ENCODE measurements at places on chromosomes 6 and 20. TPM values are rescaled to one million over a fixed set of nuclear protein-coding genes. Genes with fewer than 3 reads are reported as not detected.

- no peaks in the 10 kb centered on the region for H3K36me3 ChIP-seq
- H3K27me3 ChIP-seq: peaks cover 17% of the 10 kb centered on the region
- peaks cover 28% of the 10 kb centered on the region for H3K4me1 ChIP-seq
- peak within 1 kb of the TSS; percentile 51 for H3K4me3 ChIP-seq
Measured at GRCh38 chr20:64083804-64084684, at the start of gene LKAAEAR1. Gene LKAAEAR1 (minus strand): TSS chr20:64084398. CDS start chr20:64084219, 179 bp downstream.

DNA sequence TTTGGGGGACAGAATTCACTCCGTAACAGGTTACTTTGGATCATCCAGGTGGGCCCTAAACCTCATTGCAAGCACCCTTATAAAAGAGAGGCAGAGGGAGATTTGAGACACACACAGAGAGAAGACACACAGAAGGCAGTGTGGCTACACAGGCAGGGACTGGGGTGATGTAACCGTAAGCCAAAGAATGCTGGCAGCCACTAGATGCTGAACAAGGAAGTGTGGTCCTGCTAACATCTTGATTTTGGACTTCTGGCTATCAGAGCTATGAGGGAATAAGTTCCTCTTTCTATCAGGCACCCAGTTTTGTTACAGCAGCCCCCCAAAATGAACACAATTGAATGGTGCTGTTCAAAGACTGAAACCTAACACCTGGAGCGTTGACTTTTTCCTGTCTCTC, 191.3 kb upstream of the MYLIP start:
- no peak overlapping the region for H3K4me3 ChIP-seq
- H3K27ac ChIP-seq: no peak overlapping the region
- no peaks in the 10 kb centered on the region for H3K36me3 ChIP-seq
- H3K4me1 ChIP-seq: no peaks in the 10 kb centered on the region
- no peaks in the 10 kb centered on the region for H3K27me3 ChIP-seq

- H3K4me3 ChIP-seq: peak overlapping the region; percentile 75
- H3K36me3 ChIP-seq: no peaks in the 10 kb centered on the region
- H3K4me1 ChIP-seq: peaks cover 19% of the 10 kb centered on the region
- no peaks in the 10 kb centered on the region for H3K27me3 ChIP-seq
- DNase-seq: peak; percentile 58
Measured at GRCh38 chr6:26284537-26285142, 80.4 kb upstream of the BTN3A2 start.

DNA sequence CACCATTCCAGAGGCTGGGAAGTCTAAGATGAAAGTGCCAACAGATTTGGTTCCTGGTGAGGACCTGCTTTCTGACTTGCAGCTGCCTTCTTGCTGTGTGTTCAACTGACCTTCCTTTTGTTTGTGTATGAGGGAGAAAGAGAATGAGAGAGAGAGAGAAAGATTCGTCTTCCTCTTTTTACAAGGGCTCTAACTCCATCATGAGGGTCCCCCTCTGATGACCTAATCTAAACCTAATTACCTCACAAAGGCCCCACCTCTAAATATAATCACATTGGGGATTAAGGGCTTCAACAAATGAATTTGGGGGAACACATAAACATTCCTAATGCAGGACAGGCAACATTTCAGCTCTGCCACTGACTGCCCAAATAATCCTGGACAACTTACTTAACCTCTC, 130.7 kb downstream of the PLCB1 start:
- no peaks in the 10 kb centered on the region for H3K4me1 ChIP-seq
- no peak for DNase-seq
- H3K36me3 ChIP-seq: no peaks in the 10 kb centered on the region
- no peak overlapping the region for H3K4me3 ChIP-seq
- no peak overlapping the region for H3K27ac ChIP-seq

DNA sequence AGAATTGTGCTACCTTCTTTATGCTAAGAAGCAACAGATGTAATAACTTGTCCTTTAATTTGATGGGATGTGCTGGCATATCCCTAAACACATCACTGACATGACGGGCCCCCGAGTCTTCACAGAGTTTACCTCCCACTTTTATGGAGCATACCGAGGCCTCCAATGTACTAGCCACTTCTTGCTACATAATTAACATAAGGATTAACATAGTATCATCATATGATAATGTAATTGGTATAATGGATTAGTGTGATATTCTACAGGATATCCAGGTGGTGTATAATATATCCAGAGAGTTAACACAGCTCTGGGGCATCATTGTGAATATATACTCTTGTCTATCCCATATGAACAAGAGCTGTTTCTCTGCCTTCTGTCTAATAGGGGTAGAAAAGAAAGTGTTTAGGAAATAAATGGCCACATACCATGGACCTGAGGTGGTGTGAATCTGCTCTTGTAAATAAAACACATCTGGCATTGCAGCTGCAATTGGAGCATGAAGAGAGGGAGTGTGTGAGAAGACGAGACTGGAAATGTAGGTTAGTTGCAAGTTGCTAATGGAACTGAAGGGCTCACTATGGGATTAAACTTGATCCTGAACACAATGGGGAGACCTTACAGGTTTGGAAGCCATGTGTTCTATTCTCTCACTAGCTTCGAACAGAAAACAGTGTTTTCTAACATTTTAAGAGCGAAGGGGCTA, 102.3 kb downstream of the IYD start:
- no peak for DNase-seq
- no peaks in the 10 kb centered on the region for H3K36me3 ChIP-seq
- H3K4me3 ChIP-seq: no peak overlapping the region
- H3K27me3 ChIP-seq: no peaks in the 10 kb centered on the region

DNA sequence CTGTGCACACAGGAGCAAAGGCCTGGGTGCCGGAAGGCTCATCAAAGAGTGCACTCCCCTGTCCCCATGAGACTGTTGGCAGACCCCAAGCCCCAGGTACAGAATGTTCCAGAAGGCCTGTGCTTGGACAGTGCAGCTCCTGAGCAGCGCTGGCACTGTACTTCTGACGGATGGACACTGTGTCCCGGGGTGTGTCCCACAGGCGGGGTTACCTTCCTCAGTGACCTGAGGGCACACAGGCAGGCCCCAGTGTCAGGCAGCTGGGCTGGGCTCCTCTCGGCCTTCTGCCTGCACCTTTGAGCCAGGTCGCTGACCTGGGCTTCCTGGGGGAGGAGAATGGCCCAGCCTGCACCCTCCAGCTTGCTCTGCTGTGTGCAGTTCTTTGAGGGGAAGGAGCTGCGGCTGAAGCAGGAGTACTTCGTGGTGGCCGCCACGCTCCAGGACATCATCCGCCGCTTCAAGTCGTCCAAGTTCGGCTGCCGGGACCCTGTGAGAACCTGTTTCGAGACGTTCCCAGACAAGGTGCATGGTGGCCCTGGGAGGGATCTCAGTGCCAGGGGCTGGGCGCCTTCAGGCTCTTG, 30.1 kb downstream of the PYGB start:
- H3K4me3 ChIP-seq: no peak overlapping the region
- H3K27ac ChIP-seq: no peak overlapping the region
- peaks cover 51% of the 10 kb centered on the region for H3K4me1 ChIP-seq
- peaks cover 98% of the 10 kb centered on the region for H3K36me3 ChIP-seq

DNA sequence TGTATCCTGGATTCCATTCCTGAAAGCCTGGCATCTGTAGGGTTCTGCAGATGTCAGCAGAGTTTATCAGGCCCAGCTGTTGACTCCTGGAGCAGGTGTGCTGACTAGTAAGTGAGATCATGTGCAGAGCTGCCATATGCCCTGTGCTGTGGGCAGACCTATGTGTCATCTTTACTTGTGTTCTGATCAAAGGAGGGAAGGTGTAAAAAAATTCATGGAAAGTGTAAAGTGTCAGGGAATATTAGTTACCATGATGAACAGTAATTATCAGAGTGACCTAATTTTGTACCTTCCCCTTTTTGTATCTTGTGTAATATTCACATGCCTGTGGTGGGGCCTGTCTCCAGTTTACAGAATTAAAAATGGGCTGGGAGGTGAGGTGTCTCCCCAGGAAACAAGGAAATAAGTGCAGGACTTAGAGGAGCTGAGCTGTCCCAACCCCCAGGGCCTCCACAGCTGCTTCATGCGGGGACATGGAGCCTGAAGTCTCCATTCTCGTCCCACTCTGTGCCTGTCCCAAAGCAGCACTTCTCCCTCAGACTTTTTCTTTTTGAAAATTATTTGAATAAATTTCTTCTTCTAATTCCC, 148.2 kb upstream of the GGTLC1 start:
- H3K27ac ChIP-seq: no peak overlapping the region
- no peak overlapping the region for H3K4me3 ChIP-seq
- H3K4me1 ChIP-seq: no peaks in the 10 kb centered on the region
- no peak for DNase-seq

- no peak overlapping the region for H3K4me3 ChIP-seq
- no peaks in the 10 kb centered on the region for H3K27me3 ChIP-seq
- peak overlapping the region; percentile 62 for H3K27ac ChIP-seq
- peaks cover 8% of the 10 kb centered on the region for H3K36me3 ChIP-seq
Measured at GRCh38 chr6:43779852-43780236, 9.8 kb downstream of the VEGFA start.

DNA sequence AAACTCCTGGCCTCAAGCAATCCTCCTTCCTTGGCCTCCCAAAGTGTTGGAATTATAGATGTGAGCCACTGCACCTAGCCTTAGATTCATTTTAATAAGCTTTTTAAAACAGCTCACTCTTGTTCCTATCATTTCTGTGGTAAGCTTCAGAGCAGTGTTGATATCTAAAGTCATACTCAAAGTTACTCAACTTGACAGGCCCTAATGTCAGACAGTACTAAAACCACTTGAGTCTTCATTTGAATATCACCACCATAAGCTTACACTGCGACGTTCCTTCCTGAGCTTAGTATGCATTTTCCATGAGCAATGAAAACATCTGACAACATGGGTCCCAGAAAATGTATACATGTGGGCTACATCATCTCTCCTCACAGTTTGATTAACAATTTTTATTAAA, 6.0 kb downstream of the FUCA2 start:
- H3K36me3 ChIP-seq: peaks cover 70% of the 10 kb centered on the region
- H3K4me3 ChIP-seq: no peak overlapping the region
- DNase-seq: no peak
- peaks cover 17% of the 10 kb centered on the region for H3K4me1 ChIP-seq
- no peaks in the 10 kb centered on the region for H3K27me3 ChIP-seq
- no peak overlapping the region for H3K27ac ChIP-seq

GRCh38 chr6:52341561-52342260, 20.2 kb upstream of the PAQR8 start:
- H3K4me3 ChIP-seq: no peak overlapping the region
- no peak for DNase-seq
- H3K4me1 ChIP-seq: no peaks in the 10 kb centered on the region

DNA sequence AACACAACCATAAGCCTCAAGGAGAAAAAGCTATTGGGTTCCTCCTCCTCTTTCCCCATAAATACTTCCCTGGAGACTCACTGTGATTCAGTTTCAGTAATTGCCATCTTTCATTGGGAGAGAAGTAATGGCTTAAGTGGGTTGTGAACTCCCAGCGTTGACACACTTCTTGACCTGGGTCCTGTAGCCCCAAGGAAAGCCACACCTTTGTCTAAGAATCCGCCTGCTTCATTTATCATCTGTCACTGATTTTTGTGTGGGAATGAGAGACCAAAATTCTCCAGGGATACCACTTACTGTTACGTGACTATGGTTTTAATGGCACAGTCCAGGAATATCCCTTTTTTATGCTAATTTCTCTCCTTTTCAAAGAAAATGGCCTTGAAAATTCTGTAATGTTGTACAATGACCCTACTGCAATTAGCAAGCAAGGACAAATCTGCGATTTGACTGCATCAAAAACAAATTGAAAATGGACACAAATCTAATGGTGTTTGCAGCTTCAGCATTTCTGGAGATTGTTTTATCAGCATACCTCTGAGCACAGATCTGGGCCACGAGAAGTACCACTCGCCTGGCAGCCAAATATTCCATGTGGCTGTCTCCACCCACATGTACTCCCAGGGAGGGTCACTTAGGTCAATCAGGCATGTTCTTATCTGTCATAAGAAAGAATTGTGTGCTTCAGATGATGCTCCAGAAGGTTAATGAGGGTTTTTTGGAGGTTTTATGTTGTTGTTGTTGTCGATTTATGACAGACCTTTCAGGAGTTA, 29.8 kb downstream of the DCBLD1 start:
- H3K27ac ChIP-seq: no peak overlapping the region
- no peak for DNase-seq
- no peak overlapping the region for H3K4me3 ChIP-seq
- no peaks in the 10 kb centered on the region for H3K36me3 ChIP-seq
- H3K4me1 ChIP-seq: no peaks in the 10 kb centered on the region

- no peaks in the 10 kb centered on the region for H3K36me3 ChIP-seq
- no peak for DNase-seq
- no peaks in the 10 kb centered on the region for H3K4me1 ChIP-seq
- H3K27me3 ChIP-seq: no peaks in the 10 kb centered on the region
- no peak overlapping the region for H3K4me3 ChIP-seq
- H3K27ac ChIP-seq: no peak overlapping the region
Measured at GRCh38 chr6:51644426-51644825, 443.0 kb downstream of the PKHD1 start.

DNA sequence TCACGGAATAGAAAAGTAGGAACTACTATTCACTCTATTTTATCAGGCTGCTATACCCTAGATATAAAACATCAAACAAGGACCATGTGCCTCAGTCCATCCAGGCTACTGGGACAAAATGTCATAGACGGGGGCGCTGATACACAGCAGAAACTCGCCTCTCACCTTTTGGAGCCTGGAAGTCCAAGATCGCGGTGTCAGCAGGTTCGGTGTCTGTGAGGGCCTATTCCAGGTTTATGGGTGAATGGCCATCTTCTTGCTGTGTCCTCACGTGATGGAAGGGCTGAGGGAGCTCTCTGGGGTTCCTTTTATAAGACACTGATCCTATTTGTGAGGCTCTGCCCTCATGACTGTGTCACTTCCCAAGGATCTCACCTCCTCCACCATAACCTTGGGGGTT, 89.5 kb downstream of the DLL1 start:
- no peak overlapping the region for H3K4me3 ChIP-seq
- H3K27ac ChIP-seq: no peak overlapping the region
- no peaks in the 10 kb centered on the region for H3K36me3 ChIP-seq

GRCh38 chr6:37492236-37492972, 7.3 kb downstream of the CCDC167 start:
- no peak overlapping the region for H3K27ac ChIP-seq
- no peak overlapping the region for H3K4me3 ChIP-seq
- H3K36me3 ChIP-seq: no peaks in the 10 kb centered on the region
- no peak for DNase-seq
- H3K4me1 ChIP-seq: peaks cover 19% of the 10 kb centered on the region

DNA sequence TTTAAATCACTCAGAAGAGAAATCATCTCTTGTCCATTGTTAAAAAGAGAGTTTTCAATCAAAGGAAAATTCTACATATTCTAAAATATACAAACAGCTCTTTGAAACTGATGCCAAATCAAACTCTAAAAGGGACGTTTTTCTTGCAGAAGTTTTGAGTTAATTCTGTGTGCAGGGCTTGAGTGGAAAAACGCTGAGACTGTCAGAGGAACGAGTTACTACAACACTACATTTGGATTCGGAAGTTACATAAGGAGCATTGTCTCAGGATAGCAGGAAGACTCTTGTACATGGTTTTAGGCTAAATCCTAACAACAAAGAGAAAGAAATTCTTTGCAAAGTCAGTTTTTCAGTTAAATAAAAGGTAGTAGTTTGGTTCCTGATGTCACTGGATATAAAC, 155.7 kb upstream of the SUPT3H start:
- peak overlapping the region; percentile 24 for H3K4me3 ChIP-seq
- DNase-seq: no peak
- no peak overlapping the region for H3K27ac ChIP-seq
- H3K27me3 ChIP-seq: no peaks in the 10 kb centered on the region

Gene KCNS1
- total RNA-seq: not detected

Gene CRIP3
- total RNA-seq: 20.9 TPM

Gene GNAS-AS1
- 0.79 TPM for total RNA-seq

Gene EYA4
- 14.6 TPM for total RNA-seq

Gene CAGE1
- not detected for total RNA-seq

Gene CALHM6
- 0.61 TPM for total RNA-seq
